ENCODE measurements at places on chromosomes 11 and 22. TPM values are rescaled to one million over a fixed set of nuclear protein-coding genes. Genes with fewer than 3 reads are reported as not detected.

The GGTLC3 gene
- not detected for total RNA-seq

The ZNF215 gene
- 1.1 TPM for total RNA-seq

The DDI1 gene
- not detected for total RNA-seq

The OR2D2 gene
- not detected for total RNA-seq

The ACAD8 gene
- 29.5 TPM for total RNA-seq

The OPCML gene
- not detected for total RNA-seq

The VPREB1 gene
- not detected for total RNA-seq

The PEX16 gene
- total RNA-seq = 49.4 TPM

The CREBZF gene
- 77.7 TPM for total RNA-seq

The CRYBB2 gene
- total RNA-seq = not detected

The ACP2 gene
- total RNA-seq = 26.5 TPM

The OR5F1 gene
- total RNA-seq = not detected

The SAA2 gene
- not detected for total RNA-seq

The OR52I2 gene
- not detected for total RNA-seq

The NNMT gene
- not detected for total RNA-seq

The VSTM5 gene
- not detected for total RNA-seq

The TRIM29 gene
- not detected for total RNA-seq

The SCARF2 gene
- 1.5 TPM for total RNA-seq

The SMTNL1 gene
- not detected for total RNA-seq

The KCNJ4 gene
- total RNA-seq = not detected

The CABP4 gene
- total RNA-seq = 3.0 TPM

The C22orf15 gene
- 2.1 TPM for total RNA-seq

The ISX gene
- total RNA-seq = not detected

The SESN3 gene
- total RNA-seq = 48.8 TPM

The SYCE3 gene
- 0.79 TPM for total RNA-seq

The LYVE1 gene
- total RNA-seq = not detected

The OVCH2 gene
- not detected for total RNA-seq

The CCDC86 gene
- 16.9 TPM for total RNA-seq

The FGF4 gene
- total RNA-seq = not detected

The NOX4 gene
- total RNA-seq = not detected

The MS4A4E gene
- not detected for total RNA-seq

The DTX4 gene
- total RNA-seq = 0.94 TPM

The TRIM22 gene
- total RNA-seq = 341 TPM

The OTOG gene
- total RNA-seq = not detected

The DNHD1 gene
- total RNA-seq = 32.3 TPM

The PLAAT5 gene
- 0.44 TPM for total RNA-seq

The OR52A1 gene
- total RNA-seq = not detected

The PHLDB1 gene
- total RNA-seq = 2.7 TPM

The MRGPRE gene
- total RNA-seq = not detected

The DGCR6L gene
- total RNA-seq = 39.7 TPM

The PRR33 gene
- not detected for total RNA-seq

The KRTAP5-9 gene
- not detected for total RNA-seq

The NECTIN1 gene
- 1.5 TPM for total RNA-seq

The TMEM45B gene
- 0.91 TPM for total RNA-seq

The SH3BP1 gene
- 157 TPM for total RNA-seq

The OR10D3 gene
- total RNA-seq = not detected

The APOBEC3H gene
- 75.5 TPM for total RNA-seq

The MUC5B gene
- not detected for total RNA-seq

The C1QTNF5 gene
- not detected for total RNA-seq

The CATSPERZ gene
- total RNA-seq = not detected

The OR10AG1 gene
- total RNA-seq = not detected

The FJX1 gene
- 0.17 TPM for total RNA-seq

The GGTLC2 gene
- not detected for total RNA-seq

The RIC3 gene
- total RNA-seq = 18.7 TPM
